Inflammatory macrophage (primary cell): ENCODE measurements at places on chromosomes 7 and 10.

- no peak for DNase-seq
Measured at GRCh38 chr7:37198041-37198905, 250.4 kb downstream of the ELMO1 start.

DNA sequence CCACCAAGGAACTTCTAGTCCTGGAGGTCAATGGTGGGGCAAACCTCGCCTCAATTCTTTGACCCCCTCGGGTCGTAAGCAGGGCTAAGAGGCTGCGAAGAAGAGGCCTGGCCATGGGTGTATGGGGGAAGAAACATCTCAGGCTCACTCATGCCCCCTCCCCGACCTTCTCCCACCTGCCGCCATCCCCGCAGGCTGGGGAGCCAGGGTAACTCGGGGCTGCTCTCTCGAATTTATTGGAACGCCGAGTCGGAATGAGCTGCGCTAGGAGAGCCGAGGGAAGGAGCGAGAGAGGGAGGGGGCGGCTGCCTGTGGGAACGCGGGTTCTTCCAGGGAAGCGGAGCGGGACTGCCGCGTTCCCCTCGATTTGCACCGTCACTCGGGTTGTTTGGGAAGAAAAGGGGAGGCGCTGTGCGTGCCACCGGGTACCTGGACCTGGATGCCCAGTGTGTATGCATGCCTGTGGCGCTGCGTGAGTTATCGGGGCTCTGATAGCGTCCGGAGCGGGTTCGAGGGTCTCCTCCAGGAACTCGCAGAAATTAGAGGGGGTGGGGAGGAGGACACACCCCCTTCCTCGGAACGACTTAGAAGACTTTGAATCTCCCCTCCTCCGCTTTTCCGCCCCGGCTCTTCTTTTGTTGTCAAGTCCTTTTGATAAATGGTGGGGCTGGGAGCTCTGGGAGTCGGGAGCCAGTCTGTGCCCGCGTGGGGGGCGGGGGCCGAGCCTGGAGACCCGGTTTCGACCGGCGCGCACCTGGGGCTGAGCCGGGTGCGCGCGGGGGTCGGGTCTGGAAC is 1.8 kb upstream of the ZNF503 start:
- no peak for DNase-seq

DNA sequence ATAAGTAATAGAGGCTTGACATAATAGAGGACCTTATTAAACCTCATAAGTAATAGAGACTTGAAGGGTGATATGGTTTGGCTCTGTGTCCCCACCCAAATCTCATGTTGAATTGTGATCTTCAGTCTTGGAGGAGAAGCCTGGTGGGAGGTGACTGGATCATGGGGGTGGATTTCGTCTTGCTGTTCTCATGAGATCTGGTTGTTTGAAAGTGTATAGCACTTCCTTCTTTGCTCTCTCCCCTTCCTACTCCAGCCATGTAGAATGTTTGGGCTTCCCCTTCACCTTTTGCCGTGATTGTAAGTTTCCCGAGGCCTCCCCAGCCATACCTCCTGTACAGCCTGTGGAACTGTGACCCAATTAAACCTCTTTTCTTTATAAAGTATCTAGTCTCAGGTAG is 8.6 kb downstream of the KIFBP start:
- peak; percentile 60 for DNase-seq

- DNase-seq: no peak
Measured at GRCh38 chr10:52314822-52315552, 906 bp downstream of the DKK1 start.

- DNase-seq: no peak
Measured at GRCh38 chr10:13106387-13107045, 6.6 kb downstream of the OPTN start.

DNA sequence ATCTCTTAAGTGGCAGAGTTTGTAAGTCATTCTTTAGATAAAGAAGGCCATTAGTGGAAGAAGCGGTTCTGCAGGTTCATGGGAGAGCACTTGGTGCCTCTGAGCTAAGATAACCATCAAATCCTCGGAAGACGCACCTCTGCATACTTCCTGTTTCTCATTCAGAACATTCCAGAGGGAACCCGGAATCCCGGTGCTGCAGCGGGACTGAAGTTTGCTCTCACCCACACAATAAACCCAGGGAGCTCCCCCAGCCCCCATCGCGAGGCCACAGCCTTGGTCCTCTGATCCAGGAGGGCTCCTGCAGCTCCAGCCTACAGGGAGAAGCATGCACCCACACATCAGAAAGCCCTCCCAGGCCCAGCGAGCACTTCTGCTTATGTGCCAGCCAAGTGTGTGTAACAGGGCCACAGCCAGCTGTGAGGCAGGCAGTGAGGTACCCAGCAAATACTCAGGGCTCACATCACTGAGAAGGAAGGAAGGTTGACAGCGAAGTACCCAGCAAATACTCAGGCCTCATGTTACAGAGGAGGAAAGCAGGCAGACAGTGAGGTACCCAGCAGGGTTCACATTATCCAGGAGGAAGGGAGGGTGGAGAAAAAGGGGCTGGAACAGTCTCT is 142.4 kb downstream of the DIP2C start:
- DNase-seq: no peak

DNA sequence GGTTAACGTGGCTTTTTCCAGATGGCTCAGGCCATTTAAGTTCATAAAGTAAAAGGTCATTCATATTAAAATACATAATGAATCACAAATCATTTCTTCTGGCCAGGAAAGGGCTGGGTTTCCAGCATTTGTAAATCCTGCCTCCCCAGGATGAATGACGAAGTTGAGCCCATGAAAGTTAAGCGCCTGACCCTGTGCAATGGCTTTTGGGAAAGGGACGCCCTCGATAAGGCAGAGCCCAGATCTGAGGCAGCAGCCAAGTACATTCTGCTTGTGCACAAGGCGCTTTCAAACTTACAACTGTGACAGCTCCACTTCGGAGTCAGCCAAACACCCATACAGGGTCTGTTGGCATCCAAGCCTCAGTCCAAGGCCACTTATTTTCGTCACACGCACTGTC is 2.8 kb downstream of the GIMAP6 start:
- DNase-seq: no peak
